ENCODE measurements at places on chromosomes 1 and 21.

DNA sequence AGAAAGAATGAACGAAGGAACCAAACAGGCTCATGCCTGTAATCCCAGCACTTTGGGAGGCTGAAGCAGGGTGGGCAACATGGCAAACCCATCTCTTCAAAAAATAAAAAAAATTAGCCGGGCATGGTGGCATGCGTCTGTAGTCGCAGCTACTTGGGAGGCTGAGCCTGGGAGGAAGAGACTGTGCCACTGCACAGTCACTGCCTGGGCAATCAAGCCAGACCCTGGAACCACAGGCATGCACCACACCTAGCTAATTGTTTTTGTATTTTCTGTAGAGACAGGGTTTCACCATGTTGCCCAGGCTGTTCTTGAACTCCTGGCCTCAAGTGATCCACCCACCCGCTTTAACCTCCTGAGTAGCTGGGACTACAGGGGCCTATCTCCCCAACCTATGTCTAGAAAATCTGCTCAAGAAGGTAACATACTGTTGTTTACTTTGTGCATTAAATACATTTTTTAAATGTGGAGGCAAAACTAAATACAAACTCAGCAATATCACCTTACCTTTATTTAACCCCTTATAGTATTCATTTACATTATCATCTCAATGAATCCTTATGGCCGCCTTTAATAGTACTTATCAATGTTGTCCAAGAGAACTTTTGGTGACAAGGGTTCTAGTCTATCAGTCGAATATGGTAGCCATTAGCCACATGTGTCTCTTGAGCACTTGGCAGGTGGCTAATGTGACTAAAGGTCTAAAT is 2.7 kb downstream of the KHDC4 start:
- no peak for DNase-seq

DNA sequence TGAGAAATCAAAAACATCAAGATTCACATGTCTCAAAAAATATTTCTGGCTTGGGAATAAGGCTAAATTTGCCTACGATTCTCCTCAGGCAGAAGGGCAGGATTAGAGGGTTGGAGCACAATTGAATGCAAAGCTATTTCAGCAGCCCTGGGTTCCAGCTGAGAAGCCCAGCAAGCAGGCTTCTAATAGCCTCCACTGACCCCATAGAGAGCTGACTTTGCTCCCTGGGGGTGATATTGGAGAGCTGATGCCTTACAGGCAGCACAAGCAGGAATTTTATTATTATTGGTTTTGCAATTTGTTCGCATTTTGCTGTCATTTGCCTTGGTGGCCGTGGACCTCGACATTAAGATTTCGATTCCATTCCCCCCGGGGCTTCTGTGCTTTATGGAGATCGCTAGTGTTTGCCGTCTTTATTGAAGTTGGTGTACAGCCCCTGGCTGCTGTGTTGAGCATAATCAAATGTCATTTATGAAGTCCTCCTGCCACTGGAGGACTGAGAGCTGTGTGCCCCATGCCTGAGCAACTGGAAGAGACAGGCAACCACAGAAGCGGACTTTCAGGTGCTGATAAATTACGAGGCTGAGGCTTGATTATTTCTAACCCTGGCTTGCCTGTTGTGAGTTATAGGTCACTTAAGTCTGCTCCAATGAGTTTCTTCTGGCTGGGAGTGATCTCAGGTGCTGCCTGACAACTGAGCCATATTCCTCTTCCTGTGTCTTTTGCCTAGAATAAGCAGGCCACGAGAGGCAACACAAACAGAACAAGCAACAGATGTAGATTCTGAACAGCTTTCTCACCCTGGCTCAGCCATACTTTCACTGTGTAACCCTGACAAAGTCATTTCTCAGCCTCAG is 518.4 kb upstream of the CAMK1G start:
- no peak for DNase-seq

DNA sequence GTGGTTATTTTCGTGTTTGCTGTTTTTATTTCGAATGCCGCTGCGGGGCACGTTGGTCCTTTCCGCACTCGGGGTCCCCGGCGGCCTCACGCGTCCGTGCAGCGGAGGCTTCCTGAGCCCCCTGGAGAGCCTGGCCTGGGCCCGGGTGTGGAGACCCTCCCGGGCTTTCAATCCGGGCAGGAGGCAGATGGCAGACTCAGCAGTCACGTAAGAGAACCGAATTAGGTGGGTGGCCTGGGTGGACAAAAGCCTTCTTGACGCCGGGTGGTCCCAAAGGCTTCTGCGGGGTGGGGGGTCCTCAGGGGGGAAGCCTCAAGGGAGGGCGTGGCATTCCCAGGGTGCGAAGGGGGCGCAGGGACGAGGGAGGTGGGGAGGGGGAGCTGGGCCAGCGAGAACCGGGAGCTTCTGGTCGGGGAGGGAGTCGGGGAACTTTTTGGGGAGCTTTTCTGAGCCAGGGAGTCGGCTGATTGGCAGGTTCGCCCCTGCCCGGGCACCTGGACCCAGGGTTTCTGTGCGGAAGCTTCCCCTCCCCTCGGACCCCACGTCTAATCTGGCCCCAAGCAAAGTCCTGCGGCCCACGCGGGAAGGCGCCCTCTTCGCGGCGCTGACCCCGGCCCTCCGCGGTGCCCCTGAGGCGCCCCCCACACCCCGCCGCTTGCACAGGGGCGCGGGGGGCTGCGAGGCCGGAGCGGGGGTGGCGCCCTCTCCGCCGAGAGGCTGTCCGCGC is 1.3 kb upstream of the HES4 start:
- no peak for DNase-seq

DNA sequence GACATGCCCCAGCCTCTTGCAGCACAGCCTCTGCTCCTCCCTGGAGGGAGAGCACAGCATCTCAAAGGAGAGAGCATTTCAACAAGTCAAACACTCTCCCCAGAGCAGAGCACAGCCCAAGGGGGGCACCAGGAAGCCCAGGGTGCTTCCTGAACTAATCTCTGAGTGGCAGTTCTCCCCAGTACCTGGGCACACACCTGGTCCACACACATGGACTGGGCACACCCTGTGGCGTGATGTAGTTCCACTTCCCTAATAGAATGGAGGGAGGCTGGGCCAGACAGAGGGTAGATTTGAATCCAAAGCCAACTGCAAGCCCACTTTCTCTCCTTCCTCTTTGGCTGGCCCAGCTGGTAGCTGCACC is 55.5 kb downstream of the CD46 start:
- DNase-seq, result no peak

- no peak for DNase-seq
These were observed 72.9 kb upstream of the CD53 start for GRCh38 chr1:110800079-110800478.

DNA sequence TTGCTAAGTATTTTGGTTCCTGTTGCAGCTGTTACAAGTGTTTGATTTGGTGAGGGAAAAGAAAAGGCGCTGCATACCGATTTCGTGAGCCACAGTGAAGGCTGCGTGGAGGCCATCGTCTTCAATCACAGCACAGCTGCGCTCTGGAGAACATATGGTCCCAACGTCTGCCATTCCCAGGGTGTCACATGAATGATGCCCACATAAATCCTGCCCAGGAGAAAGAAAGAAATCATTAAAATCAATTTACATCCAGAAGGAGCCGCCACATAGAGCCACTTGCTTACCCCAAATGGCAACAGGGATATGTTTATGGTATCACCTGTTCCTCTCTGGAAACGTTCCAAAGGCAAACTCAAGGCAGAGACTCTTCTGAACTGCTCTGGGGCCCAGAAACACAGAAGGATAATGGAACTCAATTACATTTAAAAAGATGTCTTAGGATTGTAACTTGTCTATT is 12.2 kb downstream of the ADAMTS5 start:
- no peak for DNase-seq

DNA sequence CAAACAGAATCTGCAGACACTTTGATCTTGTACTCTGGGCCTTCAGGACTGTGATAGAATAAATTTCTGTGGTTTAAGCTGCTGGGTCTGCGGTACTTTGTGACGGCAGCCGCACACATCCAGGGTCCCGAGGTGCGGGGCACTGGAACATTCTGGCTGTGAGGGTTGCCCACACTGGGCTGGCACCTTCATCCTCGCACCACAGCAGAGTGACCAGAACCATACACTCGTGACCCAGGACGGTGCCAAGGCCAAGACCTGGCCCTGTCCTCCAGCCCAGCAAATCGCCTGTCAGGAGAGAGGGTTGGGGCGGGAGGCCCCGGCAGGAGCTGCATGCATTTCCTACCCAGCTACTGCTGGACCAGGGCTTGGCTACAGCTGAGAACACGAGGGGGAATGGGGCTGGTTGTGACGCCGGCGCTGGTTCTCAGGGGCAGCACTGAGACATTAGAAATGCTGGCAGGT is 2.6 kb upstream of the FTCD start:
- peak; percentile 9 for DNase-seq
